ENCODE measurements at places on chromosomes 3 and 15. TPM values are rescaled to one million over a fixed set of nuclear protein-coding genes. Genes with fewer than 3 reads are reported as not detected.

Gene CCK
- total RNA-seq, result not detected

Gene FETUB
- not detected for total RNA-seq

Gene ACVR2B
- 1.7 TPM for total RNA-seq

DNA sequence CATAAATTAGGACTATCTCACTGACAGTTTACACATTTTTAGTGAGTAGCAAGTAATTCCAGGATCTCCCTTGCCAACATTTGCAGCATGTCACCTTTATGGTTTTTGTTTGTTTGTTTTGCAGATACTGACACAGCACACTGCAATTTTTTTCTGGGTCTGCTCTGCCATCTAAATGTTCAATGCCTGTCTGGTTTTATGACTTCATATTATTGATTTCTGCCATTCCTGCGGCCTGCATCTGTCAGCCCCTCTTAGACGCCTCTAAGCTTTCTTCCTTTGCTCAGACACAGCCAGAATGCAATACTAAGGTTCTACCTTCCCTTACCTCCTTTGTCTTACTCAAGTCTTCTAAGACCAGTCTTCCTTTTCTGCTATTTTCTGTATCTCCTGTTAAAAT, 321.2 kb upstream of the AZI2 start:
- DNase-seq, result no peak

DNA sequence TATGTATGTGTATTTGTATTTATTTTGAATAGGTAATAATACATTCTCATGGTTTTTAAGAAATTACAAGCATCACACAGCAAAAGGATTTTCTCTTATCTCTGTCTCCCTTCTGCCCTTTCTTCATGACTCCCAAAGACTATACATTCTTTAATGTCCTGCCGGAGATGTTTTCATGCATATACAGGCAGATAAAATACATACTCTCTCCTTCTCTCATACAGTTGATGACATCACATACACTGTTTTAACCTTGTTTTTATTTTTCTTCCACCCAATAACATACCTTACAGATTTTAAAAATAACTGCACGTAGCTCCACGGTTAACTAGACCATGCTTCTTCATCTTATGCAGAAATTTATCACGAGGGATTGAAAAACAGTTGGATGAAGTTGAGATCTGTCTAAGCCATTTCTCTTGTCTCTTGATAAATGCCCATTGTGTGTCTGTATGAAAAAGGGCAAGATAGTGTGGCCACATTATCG, 249.8 kb downstream of the EDEM1 start:
- no peak for DNase-seq

DNA sequence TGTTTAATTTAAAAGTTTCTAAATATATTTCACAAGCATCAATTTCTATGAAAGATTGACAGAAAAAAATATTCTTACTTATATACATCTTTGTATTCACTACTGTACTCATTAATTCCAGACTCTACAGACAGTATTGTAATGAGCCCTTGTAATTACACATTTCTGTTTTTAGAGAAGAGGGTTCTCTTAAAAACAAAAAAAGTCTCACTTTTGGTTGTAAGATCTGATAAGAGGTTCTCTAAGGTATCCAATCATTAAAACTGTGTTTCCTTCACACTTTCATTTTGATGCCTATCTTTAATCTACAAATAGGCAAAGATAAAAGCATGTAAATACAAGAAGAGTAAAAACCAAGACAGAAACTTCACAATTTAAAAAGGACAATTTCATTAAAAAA, 75.6 kb downstream of the FBXL22 start:
- no peak for DNase-seq

GRCh38 chr15:75362642-75363249, 5.7 kb downstream of the MAN2C1 start:
- DNase-seq, result no peak

- no peak for DNase-seq
Observed at GRCh38 chr3:99918715-99919114, 101.1 kb downstream of the CMSS1 start.

- DNase-seq, result no peak
Observed at GRCh38 chr15:27707257-27707656, 391.9 kb downstream of the OCA2 start.

GRCh38 chr15:36428102-36428845, 151.2 kb upstream of the CDIN1 start:
- peak; percentile 100 for DNase-seq

- DNase-seq, result peak; percentile 76
Observed at GRCh38 chr3:151925419-151925818, 52.0 kb downstream of the SUCNR1 start.
